Neural crest cell (in vitro differentiated cells): ENCODE measurements at places on chromosomes 4 and X. TPM values are rescaled to one million over a fixed set of nuclear protein-coding genes. Genes with fewer than 3 reads are reported as not detected.
A peak's percentile ranks its signal among the peaks of the same experiment; 100 is the strongest.

Gene GPR34
- total RNA-seq = not detected in 2 replicates

DNA sequence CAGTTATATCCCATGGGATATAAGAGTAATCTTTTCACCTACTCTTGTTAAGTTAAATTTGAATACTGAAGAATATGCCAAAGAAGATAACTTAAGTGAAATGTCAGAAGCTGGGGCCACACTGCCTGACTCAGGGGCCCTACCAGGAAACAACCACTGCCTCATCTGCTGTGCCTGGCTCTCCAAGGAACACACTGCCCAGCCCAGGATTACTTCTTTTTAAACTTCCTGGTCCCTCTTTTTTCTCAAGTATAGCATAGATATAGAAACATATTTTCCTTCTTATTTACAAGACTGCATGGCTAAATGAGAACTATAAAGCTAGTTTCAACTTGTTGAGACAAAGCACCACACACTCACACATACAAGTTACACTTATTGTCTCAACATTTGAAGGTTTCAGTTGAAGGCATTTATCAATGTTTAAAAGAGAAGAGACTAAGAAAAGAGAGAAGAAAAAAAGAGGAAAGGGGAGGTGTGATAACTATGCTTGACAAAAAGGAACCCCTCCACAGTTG lies 45.2 kb downstream of the MAML3 start:
- H3K4me1 ChIP-seq = peaks cover 60% of the 10 kb centered on the region
- H3K27ac ChIP-seq = no peak overlapping the region
- H3K27me3 ChIP-seq = no peaks in the 10 kb centered on the region
- no peak overlapping the region for H3K4me3 ChIP-seq

DNA sequence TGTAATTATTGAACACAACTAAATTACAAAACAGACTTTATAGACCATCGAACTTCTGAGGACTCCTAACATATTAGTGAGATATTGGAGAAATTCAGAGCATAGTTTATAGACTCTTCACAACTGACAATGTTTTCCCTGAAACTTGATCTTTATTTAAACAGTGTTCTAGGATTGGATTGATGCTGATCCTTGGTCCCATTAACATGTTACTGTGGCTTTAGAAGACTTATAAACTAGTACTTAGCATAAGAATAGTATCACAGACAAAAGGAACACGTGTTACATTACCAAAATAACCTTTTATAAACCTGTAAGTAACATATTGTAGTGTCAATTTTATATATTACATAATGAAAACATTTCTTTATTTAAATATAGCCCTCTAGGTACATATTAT lies 689.6 kb downstream of the CCSER1 start:
- H3K27ac ChIP-seq = no peak overlapping the region
- no peaks in the 10 kb centered on the region for H3K27me3 ChIP-seq
- H3K36me3 ChIP-seq = peaks cover 17% of the 10 kb centered on the region

GRCh38 chr4:42080306-42080705 lies 72.1 kb downstream of the BEND4 start:
- no peaks in the 10 kb centered on the region for H3K27me3 ChIP-seq
- no peak overlapping the region for H3K4me3 ChIP-seq
- H3K27ac ChIP-seq = no peak overlapping the region

GRCh38 chr4:153483432-153484418 lies 17.6 kb downstream of the TMEM131L start:
- H3K27ac ChIP-seq = no peak overlapping the region
- no peaks in the 10 kb centered on the region for H3K27me3 ChIP-seq
- DNase-seq = no peak
- H3K4me3 ChIP-seq = no peak overlapping the region
- H3K36me3 ChIP-seq = peaks cover 9% of the 10 kb centered on the region

DNA sequence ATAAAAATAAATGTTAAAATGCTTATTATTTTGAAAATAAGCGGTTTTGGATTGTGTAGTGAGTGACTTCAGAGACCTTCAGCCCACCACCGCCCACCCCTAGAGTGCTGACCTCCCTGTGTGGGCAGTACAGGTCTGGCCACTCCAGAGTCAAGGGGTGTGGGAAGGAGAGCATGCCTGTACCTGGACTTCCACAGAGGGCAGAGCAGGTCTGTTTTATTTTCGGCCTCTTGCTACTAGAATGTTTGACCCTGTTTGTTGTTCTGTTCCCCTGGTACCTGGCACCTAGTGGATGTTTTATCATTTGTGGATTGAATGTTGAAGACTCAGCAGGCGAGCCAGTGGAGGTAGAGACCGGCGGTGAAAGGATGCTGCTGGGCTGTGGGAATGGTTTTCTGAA lies 14.3 kb downstream of the PIGG start:
- no peak for DNase-seq
- H3K4me3 ChIP-seq = no peak overlapping the region
- H3K36me3 ChIP-seq = peaks cover 25% of the 10 kb centered on the region
- H3K27ac ChIP-seq = peak overlapping the region; percentile 62
- H3K4me1 ChIP-seq = no peaks in the 10 kb centered on the region

- no peak overlapping the region for H3K27ac ChIP-seq
- H3K4me1 ChIP-seq = peaks cover 15% of the 10 kb centered on the region
- DNase-seq = no peak
- H3K36me3 ChIP-seq = peaks cover 5% of the 10 kb centered on the region
- no peak overlapping the region for H3K4me3 ChIP-seq
These were observed 164.5 kb upstream of the MAP3K15 start for GRCh38 chrX:19679787-19680186.

DNA sequence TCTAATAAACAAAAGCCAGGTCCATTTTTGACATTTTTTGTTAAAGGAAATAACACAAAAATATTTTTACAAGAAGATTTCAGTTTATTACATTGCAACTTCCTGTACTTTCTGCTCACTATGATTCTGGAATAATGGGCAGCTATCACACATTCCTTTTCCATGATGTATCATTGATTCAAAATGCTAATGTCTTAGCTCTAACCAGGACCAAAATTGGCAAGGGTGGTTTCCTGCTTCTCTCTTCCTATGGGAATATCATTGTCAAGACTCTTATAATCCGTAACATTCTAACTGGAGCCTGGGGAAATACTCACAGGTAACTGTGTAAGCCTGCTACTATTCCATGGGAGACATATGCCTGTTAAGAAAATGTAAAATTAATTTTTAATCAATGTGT lies 218.6 kb downstream of the DCAF12L2 start:
- no peak overlapping the region for H3K27ac ChIP-seq
- H3K27me3 ChIP-seq = no peaks in the 10 kb centered on the region
- DNase-seq = no peak
- H3K4me1 ChIP-seq = no peaks in the 10 kb centered on the region
